Activated CD4-positive, alpha-beta T cell treated with anti-CD3 and anti-CD28 coated beads, Interleukin-10, Interleukin-2, amounts not matched to agents 100 ng/mL and 50 ng/mL, durations not matched to agents 16 hours and 8 hours (primary cell): ENCODE measurements at places on chromosomes 11 and 22.

DNA sequence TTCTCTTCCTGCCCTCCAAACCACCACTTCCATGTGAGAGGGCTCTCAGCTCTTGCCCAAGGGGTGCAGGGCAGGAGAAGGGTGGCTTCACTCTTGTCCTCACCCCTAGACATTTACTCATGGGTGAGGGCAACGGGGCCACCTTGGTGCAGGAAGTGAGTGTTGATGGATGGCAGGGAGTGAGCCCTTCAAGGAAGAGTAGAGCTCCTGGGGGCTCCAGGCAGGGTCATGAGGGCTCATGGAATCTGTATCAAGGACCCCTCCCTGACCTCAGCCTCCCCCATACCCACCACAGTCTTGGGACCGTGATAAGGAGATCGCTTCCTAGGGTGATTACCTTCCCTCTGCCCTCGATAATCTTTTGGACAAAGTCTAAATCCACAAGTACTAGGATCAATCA is 37.8 kb downstream of the TSPAN18 start:
- no peak for DNase-seq

DNA sequence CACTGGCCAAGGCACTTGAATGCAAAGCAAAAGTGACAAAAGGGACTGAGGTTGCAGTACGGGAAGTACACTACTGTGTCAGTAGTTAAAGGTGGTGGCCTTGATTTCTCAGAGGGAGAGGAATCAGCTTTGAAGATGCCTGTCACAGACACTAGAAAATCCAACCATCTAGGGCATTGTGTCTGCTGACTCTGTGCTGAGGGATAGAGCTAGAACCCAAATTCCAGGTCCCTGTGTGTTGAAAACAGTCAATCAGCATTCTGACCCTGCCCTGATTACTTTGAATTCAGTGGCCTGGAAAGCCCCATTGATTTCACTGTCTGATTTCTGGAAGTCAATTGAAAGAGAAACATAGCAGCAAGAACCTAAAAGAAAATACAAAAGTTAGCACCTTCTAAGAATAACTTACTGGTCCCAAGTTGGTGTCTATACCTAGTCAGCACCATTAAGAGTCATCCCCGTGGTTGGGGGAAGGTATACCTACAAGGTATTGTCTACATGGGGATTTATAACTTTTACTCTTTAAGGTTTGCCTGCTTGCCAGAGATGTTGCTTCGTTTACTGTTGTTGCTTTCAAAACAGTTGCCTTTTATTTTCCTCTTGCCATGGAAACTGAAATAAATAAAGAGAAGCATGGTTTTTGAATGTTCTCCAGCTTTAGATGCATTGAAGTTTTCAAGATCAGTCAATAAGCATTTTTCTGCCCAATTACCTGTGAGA is 97.3 kb downstream of the PDHX start:
- DNase-seq: peak; percentile 70

DNA sequence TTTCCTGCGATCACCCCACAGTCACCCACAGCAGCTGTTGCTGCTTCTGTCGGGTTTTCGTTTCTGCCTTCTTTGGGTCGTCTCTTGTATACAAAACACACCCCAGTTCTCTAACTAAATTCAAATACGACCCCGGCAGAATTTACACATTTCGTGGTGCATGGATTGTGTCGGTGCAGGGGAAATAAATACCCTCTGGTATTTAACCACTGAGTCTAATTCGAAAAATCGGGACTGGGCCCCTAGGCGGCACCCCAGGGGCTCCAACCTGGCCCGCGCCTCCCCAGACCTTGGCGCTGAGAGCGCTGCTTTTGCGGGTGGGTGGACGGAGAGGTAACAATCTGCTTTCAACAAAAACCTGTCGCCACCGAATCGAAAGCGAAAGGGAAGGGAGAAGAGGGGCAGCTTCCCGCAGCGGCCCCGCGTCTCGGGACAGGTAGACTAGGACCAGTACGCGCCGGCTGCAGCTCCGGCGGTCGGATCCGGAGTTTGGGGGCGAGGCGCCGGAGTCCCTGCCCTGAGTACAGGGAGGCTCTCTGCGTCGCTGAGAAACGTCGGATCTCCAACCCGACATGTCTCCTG is 4.4 kb downstream of the ALX4 start:
- peak; percentile 36 for DNase-seq

GRCh38 chr22:45308957-45309421 is 745 bp upstream of the FAM118A start:
- DNase-seq: no peak

GRCh38 chr22:30078320-30079311 is 1.6 kb upstream of the HORMAD2 start:
- DNase-seq: peak; percentile 60

- no peak for DNase-seq
Measured at GRCh38 chr11:32081129-32081641, 9.7 kb upstream of the RCN1 start.

DNA sequence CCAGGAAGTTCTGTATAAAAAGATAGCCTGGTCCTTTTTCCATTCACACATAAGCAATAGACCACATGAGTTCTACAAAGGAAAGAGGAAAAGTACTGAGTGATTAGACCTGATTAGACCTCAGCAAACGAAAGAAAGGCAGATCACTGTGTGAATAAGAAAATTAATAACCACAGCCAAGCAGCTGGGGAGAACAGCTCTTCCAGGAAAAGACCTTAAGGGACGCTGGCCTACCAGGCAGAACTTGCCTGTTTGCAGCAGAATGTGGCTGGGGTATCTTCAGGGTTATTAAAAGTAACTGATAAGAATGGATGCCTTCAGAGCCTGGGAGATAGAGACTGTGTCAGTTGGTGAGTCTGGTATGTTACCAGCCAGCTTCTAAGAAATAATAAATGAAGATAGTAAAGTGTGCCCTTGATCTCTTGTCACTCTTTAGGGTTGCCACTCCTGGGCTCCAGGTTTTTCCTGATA is 172.9 kb downstream of the DBX1 start:
- DNase-seq: no peak

DNA sequence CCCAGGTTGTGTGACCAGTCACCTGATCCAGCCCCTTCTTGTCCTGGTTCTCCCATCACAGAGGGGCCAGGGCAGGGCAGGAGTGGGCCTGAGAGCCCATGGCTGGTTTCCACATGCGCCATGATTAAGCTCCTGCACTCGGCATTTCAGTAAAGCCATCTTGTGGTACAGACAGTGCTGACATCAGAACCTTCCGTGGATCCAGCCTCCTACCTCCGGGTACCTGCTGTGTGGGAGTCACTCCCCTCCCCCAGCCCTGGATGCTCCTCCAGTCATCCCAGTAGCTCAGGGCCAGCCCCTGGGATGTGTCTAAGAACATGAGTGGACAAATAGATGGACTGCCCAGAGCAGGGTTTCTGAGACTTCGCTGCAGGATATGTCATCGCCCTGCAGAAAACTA is 22.1 kb upstream of the MGAT3 start:
- no peak for DNase-seq

DNA sequence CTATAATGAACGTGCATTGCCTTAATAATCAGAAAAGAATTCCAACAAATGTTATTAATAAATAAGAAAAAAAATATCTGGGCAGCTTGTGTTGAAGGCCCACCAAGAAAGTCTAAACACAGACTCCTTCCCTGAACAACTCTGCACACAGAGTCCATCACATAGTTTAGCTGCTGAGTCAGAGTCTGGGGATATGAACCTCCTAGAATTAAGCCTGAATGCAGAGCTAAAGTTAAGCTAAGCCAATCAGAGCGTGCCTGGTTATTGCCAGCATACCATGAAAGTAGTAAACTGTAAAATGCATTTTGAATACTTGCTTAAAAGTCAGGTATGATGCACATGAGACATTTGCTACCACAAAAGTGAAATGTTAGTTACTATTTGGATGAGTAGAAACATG is 25.6 kb upstream of the TENM4 start:
- no peak for DNase-seq

DNA sequence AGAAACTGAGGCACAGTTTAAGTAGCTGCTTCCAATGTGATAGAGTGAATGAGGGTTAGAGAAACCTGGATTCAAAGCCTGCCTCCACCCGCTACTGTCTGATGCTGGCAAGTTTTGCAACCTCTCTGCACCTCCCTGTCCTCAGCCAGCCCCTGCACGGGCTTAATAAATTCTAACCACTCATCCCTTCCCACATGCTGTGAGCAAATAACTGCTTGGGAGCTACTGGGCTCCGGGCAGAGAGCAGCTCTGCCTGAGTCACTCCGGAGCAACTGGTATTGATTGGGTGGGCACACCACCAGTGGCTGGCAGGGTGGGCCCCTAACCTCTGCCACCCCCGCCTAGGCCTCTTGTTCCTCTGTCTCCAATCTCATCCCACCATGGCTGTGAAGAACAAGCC is 104.3 kb upstream of the SYT13 start:
- DNase-seq: no peak

DNA sequence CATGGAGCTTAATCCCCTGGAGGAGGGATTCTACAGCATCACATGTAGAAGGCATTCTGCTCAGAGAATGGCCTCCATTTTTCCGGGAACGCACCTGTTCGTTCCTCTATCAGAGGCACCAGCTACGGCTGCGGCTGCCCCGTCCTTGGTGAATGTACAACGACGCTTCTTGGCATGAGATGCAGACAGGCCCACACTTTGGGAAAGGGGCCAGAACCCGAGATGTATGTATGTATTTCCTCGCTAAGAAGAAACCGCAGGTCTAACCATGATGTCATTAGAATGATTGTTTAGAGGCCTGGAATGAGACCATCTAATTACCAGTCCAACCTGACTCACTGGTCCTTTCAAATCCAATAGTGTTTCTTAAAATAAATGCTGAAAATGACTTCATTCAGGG is 1293.4 kb downstream of the TBC1D22A start:
- no peak for DNase-seq

DNA sequence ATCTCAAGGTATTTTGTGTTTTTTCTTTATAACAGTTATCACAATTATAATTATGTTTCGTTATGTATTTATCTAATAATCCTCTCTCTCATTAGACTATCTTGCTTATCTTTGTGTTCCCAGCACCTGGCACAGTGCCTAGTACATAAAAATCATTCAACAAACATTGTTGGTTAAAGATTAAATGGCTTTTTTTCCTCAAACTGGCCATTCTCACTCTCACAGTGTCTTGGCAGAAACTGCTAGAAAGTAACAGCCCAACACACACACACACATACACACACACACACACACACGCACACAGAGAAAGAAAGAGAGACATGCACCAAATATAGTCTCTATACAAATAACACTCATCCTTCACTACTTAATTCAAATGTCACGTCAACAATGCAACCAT is 36.8 kb downstream of the OR10A6 start:
- DNase-seq: no peak

DNA sequence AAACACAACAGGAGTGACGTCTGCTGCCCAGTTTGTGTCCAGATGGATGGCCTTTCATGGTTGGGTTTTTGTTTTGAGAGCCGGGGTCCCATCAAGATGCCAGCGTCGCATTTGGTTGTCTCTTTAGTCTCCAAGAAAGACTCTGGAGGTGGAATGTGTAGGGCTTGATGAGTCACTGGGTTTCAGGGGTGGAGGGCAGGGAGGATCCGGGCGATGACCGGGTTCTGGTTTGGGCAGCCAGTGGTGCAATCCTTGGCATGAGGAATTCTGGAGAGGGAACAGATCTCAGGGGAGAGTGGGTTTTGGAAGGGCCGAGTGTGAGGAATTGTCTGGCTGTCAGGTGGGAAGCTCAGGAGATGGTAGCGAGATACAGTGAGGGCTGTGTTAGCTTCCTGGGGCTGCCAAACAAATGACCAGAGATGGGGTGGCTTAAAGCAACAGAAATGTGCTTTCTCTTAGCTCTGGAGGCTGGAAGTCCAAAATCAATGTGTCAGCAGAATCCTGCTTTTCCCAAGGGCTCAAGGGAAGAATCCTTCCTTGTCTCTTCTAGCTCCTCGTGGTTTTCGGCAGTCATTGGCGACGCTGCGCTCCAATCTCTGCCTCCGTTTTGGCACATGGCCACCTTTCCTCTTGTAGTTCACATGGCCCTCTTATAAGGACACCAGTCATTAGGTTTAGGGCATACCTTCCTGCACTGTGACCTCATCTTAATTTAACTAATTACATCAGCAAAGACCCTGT is 26.4 kb upstream of the PPFIA1 start:
- no peak for DNase-seq

DNA sequence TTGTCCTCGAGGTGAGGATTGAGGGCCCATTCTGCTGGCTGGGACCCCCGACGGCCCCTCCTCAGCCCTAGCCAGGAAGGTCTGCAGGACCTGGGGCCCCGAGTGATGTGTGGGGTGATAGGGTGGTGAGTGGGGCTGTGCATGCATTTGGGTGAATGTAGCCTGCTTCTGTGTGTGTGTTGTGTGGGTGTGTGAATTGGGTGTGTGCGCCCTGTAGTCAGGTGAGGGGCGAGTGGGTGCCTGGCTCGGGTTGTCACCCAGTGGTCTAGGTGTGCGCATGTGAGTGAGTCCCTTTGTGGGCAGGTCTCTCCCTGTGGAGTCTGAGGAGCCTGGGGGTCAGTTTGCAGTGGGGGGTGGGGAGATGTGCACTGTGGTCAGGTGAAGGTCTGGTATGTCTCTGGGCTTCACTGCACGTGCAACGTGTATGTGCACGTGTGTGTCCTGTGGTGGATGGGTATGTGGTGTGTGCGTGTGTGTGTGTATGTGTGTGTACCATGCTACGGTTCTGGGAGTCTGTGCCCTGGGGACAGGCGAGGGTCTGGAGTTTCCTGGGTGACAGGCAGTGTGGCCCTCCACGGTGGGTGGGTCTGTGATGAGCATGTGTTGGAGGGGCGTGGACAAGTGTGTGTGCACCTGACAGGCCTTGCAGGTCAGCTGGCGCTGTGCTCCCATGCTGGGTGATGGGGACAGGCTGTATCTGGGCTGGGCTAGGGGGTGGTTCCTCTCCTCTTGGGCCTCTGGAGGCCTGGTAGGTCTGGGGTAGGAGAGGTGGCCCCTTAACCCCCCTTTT is 1.0 kb downstream of the TMEM151A start:
- no peak for DNase-seq

- no peak for DNase-seq
Measured at GRCh38 chr11:119607726-119608125, 121.3 kb downstream of the NECTIN1 start.
